ENCODE measurements at places on chromosomes 1 and 21.

GRCh38 chr1:109498161-109498801, 4.4 kb downstream of the CYB561D1 start:
- DNase-seq = no peak

DNA sequence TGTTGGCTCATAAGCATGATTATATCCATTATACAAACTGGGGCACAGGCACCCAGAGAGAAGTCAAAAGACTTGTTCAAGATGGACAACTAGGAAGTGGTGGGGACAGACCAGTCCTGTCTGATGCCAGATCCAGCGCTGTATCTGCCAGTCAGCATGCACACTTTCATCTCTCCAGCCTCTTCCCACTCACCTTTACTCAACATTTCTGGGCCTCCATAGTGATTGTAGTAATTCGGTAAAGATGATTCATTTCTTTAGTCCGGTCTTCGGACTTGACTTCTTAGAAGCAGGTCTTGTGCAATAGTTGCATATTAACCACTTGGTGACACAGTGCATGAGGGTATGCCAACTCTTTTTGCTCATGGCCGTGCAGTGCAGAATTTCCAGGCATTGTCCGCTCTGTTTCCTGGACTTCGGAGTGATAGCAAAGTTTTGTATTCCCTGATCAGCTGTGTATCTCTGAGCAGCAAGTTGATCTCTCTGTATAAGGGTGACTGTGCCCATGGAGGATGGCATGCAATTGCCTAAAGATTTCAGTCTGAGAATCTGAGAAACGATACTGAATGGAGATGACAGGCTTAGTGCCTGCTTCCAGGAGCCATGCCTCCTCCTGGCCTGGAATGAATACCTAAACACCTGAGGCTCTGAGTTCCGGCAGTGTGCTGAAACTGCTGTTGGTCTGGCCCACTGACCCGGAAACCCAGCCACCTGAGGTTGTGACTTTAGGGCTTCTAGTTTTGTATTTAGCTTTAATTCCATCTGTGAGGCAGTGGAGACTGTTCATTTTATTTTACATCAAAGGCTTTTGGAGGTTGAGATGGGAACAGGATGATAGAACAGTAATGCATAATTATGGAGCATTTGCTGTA, 39.0 kb downstream of the GALNT2 start:
- DNase-seq = no peak

DNA sequence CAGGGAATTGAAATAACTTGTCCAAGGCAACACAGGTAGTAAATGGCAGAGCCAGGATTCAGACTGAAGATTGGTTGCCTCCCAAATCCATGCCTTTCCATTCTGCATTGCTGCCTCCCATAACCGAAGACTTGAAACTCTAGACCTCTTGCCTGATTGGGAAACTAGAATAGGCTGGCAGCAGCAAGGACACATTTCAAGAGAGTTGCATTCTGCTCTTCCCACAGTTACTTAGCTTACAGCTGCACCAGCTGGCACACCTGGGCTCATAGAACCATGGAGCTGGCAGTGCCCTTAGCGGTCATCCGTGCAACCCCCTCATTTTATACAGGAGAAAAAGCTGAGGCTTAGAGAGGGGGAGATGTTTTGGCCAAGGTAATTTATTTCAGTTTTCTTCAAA, 8.0 kb downstream of the TRNAU1AP start:
- no peak for DNase-seq

- no peak for DNase-seq
These were observed 18.8 kb downstream of the WNT9A start for GRCh38 chr1:227928811-227929375.

DNA sequence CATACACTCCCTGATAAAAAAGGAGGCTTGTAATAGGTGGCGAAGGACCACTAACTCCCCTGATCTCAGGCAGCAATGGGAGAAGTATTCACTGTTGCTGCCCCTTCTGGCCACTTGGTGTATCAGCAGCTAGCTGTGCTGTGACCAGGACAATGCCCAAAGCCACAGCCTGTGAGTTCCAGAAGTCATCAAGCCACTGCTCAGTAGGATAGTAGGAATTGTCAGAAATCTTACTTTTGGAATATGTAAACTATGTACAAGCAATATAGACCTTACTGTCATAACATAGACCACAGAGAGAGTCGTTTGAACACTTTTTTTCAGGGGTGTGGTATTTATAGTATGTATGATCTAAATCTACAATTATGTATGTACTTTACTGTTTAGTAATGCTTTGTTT, 248.3 kb upstream of the CAMK1G start:
- no peak for DNase-seq

DNA sequence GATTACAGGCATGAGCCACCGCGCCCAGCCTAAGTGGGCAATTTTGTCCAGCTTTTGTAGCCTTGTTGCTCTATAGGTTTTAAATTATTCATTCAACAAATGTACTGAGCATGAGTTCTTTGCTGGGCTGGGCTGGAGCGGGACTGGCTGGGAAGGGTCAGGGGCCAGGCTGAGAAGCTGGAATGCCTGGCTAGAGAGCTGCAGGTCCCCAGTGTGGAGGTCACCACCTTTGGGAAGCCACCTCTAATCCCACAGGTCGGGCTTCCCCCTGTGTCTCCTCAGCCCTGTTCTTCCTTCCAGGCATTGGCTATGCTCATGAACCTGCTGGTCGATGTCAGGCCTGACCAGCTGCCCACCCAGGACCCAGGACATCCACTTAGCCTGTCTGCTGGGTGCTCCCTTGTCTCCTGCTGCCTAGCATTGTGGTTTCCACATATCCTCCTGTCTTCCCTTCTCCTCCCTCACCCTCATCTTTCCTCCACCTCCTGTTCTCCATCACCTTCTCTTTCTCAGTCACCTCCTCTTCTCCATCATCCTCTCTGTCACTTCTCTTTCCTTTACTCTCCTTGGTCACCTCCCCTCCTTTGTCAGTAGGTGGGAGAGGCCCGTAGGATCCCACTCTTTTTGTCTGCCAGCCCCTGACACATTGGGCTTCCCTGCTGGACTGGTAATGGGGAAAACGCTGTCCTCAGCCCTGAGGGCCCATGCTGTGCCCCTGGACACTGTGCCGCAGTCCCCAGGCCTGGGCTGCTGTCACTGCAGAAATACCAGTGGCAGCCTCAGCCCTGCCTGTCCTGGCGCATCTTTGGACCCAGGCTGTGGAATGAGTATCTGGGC, 23.8 kb downstream of the SERINC2 start:
- DNase-seq = no peak

GRCh38 chr21:36965720-36966065, 776 bp downstream of the HLCS start:
- no peak for DNase-seq

DNA sequence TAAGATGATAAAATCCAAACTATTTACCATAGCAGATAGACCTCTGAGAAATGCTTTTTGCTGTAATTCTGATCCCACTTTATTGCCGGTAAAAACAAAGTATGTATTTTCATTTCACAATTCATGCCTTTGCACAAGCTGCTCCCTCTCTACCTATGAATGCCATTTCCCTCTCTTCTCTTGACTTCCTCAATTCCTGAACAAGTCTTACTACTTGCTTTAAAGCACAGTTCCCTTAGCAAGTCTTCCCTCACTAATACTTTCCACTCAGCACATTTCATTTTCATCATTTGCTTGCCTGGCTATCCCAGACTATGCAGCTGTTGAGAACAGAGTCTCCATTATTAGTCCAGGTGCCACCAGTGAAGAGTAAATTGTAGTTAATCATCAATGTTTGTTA, 13.8 kb downstream of the GPATCH2 start:
- DNase-seq = no peak

GRCh38 chr1:178142806-178143205, 48.9 kb downstream of the RASAL2 start:
- no peak for DNase-seq

GRCh38 chr1:199959775-199960110, 67.8 kb upstream of the NR5A2 start:
- no peak for DNase-seq

DNA sequence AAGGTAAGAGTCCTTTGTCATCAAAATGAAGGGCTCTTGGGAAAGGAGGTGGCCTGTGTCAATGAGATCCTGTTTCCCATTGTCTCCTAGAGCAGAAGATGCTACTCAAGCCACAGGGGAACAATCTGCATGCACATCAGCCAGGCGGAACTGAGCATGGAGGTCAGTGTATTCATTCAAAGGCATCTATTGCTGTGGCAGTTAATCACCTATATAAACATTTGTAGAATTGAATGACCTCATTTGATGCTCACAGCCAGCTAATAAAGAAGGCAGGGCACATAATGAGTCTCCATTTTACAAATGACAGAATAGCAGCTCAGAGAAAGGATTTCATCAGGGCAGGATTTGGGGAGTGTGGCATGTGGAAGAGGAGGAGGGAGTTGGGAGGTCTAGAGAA, 5.7 kb upstream of the FYB2 start:
- DNase-seq = no peak

DNA sequence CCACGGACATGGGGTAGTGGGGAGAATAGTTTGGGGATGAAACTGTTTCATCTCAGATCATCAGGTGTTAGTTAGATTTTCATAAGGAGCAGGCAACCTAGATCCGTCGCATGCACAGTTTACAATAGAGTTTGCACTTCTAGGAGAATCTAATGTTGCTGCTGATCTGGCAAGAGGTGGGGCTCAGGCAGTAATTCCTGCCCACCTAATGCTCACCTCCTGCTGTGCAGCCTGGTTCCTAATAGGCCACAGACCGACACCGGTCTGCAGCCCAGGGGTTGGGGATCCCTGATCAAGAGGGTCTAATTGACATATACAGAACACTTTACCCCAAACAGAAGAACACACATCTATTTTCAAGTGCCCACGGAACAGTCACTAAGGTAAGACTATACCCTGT, 275.1 kb downstream of the PTPRU start:
- no peak for DNase-seq

- no peak for DNase-seq
These were observed 118.6 kb downstream of the LRIG2 start for GRCh38 chr1:113191579-113192076.

GRCh38 chr1:108130794-108131193, 69.3 kb downstream of the SLC25A24 start:
- DNase-seq = no peak

DNA sequence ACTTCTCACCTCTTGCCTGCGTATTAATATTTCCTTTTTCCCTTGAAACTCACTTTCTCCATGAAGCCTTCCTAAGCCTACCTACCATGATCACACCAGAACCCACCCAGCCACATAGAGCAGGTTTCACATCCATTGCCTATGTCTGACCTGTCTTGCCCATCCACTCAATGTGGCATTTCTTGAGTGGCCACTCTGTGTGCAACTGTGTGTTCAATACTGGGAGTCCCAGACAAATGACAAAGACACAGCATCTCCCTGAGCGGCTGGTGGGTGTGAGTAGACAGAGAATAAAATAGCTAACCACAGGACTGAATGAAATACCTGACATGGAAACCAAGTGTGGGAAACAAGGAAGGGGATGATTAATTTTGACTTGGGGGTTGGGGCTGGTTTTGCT, 3.1 kb downstream of the PTGFRN start:
- no peak for DNase-seq

DNA sequence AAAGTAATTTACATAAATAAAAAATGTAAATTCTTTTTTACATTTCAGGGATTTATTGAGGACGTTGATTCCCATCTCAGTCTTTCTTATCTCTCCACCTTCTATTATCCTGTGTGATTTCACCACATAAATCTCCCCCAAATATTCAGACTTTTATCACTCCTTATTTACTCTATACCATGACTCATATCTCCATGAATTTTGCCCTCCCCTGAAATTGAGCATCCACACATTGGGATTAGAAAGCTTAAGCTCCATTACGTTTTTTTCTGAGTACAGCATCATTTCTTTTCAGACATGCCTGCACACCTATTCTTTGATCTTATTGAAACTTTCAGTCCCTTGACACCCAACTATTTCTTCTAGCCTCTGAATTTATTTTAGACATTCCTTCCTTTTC, 111.2 kb downstream of the IFI44 start:
- DNase-seq = no peak

GRCh38 chr1:245762396-245762910, 607.7 kb downstream of the KIF26B start:
- DNase-seq = no peak

DNA sequence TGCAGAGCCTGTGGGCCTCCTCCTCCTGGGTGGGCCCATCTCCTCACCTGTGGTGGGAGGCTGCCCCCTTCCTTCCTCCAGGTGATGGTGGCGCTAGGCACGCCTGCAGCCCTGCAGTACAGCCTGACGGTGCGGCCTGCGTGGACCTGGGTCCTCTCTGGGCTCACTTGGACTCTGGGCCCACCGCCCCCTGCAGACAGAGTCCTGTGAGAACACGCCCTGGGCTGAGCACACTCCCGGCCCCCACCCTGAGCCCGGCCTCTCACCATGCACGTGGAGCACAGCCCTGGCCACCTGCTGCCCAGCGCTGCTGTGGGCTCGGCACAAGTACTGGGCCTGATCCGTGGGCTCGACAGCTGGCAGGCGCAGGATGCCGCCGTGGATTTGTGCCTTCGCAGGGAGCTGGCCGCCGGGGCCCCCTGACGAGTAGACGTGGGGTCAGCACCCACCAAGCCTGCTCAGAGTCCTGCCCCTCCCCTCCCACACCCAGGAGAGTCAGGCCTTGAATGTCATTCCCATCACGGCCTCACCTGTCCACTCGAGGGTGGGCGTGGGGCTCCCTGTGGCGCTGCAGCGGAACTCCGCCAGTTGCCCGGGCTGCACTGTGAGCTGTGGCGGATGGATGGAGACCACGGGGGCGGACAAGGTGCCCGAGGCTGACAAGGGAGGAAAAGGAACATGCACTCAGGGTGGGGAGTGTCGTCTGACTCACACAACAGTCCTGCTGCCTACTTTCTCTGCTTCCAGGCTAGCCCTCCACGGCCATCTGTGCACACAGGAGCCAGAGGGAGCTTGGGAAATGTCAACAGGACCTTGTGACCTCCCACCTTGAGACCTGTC, 43.4 kb downstream of the LDLRAD2 start:
- no peak for DNase-seq

DNA sequence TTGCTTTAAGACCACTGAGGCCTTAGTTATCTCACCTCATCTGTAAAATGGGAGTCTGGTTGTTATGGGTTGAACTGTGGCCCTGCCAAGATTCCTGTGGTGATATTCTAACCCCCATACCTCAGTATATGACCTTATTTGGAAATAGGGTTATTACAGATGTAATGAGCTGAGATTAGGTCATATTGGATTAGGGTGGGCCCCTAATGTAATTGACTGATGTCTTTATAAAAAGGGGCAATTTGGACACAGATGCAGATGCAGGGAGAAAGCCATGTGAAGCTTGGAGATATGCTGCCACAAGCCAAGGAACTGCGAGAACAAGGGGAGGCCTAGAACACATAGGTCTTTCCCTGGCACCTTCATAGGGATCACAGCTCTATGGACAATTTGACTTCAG, 3.9 kb downstream of the C1orf87 start:
- DNase-seq = no peak

Data from stimulated activated CD4-positive, alpha-beta T cell treated with anti-CD3 and anti-CD28 coated beads, Interleukin-1b, Interleukin-23, amount 100 ng/mL, for 1 hour (primary cell).